ENCODE measurements at places on chromosomes 2 and 18.
A peak's percentile ranks its signal among the peaks of the same experiment; 100 is the strongest.

- DNase-seq = no peak
These were observed 116.3 kb upstream of the SMAD7 start for GRCh38 chr18:49067071-49067470.

- DNase-seq = no peak
These were observed 381.0 kb downstream of the CLIP4 start for GRCh38 chr2:29496198-29496597.

GRCh38 chr2:2244508-2244907, 86.6 kb downstream of the MYT1L start:
- DNase-seq = no peak

DNA sequence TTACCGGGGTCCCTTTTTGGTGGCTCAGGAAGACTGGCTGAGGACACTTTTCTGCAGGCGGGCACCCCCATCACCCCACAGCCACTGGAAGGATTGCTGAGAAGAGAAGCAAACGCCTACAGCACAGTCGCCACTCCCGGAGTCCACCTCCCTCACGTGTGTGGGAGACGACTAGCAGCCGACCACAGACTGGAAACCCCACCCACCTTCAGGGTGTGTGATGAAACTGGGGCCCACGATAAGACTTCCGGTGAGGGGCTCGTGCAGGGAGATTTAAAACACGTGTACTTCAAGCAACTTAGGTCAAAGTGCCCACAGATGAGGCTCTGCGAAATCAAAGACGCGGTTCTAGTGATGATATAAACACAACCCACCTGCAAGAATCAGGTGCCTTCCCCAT, 26.3 kb downstream of the MBP start:
- peak; percentile 60 for DNase-seq

DNA sequence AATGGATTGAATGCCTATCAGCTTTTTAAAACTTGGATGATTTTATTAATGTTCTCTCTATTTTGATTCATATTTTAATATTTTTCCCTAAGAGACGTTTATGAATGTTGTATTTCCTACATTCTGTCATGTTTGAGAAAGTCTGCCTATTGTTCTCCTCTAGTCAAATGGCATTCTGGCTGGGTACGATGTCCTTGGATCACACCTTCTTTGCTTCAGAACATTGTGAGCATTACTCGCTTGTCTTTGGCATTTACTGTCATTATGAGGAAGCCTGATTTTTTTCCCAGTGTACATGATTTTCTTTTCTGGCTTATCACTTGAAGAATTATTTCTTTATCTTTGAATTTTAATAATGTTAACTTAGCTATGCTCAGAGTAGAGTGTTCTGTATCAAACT, 78.4 kb downstream of the CDC42EP3 start:
- no peak for DNase-seq

- DNase-seq = no peak
These were observed 10.4 kb downstream of the PPM1G start for GRCh38 chr2:27398962-27399361.

- DNase-seq = no peak
These were observed 15.5 kb upstream of the BMPR2 start for GRCh38 chr2:202360646-202361045.

- no peak for DNase-seq
These were observed 136.4 kb upstream of the CELF4 start for GRCh38 chr18:37701967-37702366.

- no peak for DNase-seq
These were observed 329.1 kb downstream of the SETBP1 start for GRCh38 chr18:45009756-45010155.

- DNase-seq = no peak
These were observed 45.7 kb downstream of the RAB31 start for GRCh38 chr18:9753846-9754245.

- no peak for DNase-seq
These were observed 78.2 kb downstream of the PTGR3 start for GRCh38 chr18:75130591-75131328.

DNA sequence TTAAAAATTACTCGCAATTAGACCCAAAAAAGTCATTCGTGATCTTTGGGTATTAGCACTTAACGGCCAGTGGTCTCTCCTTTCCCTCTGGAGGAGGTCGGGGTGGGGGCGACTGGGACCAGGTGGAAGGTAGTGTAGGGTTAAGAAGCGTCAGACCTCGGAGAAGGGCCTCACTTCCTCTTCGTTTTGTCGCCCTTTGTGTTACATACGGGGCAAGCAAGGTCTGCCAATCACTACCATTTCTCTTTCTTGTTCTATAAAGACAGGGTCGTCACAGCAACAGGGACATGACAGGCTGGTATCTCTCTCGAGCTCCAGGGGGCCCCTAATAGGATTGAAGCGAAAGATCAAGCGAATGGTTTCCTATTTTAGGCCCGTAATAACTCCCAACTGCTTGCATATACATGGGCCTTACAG, 136.6 kb downstream of the INSIG2 start:
- no peak for DNase-seq

DNA sequence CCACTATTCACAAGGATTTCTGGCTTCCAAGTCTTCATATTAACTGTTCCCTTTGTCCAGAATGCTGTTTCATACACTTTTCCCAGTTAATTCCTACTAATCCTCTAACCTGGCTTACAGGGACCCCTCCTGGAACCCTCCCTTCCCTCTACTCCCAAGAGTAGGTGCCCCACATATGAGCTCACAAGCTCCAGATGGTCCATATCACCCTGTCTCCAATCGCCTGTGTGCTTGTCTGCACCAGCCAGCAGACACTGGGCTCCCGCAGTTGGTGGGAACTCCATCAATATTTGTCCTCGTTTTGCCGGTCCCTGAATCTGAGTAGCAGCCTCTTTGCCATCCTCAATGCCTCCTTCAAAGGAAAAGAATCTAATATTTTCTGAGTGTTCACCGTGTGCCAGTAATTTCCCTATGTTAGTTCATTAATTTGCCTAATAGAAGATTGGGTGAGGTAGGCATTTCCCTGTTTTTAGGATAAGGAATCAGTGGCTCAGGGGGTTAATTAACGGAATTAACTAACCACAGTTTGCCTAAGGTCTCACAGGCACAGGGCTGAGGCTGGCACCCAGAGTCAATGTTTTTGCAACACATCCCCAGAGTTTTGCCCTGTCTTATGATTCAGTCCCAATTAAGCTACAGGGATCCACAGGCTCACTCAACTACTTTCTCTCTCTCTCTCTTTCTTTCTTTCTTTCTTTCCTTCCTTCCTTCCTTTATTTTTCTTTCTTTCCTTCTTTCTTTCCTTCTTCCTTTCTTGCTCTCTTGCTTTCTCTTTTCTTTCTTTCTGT, 141.6 kb upstream of the CYP1B1 start:
- no peak for DNase-seq

DNA sequence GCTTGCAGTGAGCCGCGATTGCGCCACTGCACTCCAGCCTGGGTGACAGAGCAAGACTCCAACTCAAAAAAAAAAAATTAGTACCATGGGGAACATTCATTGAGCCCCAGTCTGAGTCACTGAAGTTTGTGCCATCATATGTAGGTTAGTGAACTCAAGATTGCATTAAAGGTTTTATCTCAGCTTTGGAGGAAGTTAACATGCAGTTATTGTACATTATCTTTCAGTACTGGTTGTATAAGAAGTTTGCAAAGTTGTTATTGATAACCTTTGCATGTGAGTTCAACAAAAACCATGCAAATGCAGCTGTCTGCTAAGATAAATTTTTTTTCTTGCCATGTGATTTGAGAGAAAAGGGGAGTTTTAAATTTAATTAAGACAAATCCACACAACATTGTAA, 95.7 kb downstream of the MEIS1 start:
- no peak for DNase-seq

DNA sequence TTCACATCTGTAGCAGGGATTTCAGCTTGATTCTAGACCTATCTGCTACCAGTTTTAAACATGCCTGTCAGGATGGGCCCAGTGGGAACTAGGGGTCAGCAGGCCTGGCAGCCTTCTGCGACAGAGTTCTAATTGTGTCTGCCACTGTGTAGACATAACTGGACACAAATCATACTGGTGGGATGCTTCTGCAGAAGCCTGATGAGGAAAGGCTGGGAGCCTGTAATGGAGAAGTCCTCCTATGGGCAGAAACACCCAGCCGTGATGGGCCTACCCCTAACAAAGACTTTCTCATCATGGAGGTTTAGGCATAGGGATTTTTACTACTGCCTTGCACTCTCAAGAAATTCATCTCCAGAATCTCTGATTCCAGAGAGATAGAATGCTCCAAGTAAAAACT, 166.9 kb downstream of the PDE11A start:
- DNase-seq = no peak

DNA sequence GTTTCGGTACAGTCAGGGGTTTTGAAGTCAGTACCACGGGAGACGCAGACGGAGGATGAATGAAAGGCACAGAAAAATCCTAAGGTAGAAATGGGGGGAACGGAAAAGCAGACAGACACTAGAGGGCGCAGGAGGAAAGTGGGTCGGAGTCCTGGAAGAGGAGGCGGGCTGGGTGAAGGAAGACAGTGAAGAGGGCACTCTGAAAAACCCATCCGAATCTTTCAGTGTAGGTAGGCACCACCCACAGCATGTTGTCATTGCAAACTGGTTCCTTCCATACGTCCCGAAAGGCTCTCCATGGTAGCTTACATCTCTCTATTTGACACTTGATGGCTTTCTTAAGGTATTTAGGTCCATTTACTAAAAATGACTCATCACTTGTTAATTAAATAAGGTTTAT, 18.5 kb upstream of the ZNF236 start:
- peak; percentile 45 for DNase-seq

DNA sequence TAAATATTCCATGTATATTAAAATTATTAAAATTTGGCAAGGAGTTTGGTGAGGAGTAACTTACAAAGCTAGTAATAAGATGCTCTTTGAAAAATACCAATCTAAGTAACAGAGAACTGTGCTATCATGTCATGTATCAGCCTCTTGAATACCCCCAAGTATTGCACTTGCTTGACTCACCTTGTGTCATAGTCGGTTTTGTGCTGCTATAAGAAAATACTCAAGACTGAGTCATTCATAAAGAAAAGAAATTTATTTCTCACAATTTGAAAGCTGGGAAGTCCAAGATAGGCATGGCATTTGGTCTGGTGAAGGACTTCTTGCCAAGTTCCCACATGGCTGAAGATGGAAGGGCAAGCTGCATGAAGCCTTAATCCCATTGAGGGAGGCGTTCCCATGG, 179.2 kb downstream of the MEMO1 start:
- DNase-seq = no peak

DNA sequence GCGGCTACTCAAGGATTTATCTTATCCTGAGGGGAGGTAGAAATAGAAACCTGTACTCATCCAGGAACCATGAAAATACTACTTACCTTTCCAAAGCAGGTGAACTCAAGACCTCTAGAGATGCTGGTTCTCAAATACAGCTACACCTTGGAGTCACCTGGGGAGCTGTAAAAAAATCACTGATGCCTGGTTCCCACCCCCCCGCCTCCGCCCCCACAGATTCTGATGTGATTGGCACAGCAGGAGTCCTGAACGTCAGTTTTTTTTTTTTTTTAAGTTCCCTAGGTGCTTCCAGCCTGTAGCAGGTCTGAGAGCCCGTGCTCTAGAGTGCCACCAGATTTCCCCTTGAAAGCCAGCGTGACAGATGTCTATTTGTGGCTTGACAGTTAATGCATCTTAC, 113.6 kb downstream of the MRO start:
- no peak for DNase-seq

GRCh38 chr2:63698786-63699548, 110.2 kb downstream of the MDH1 start:
- DNase-seq = no peak

GRCh38 chr2:60699617-60700016, 56.5 kb upstream of the PAPOLG start:
- DNase-seq = no peak

- no peak for DNase-seq
These were observed 36.4 kb downstream of the ADAM17 start for GRCh38 chr2:9519250-9519649.

GRCh38 chr2:54208364-54209240, 47.4 kb downstream of the TSPYL6 start:
- no peak for DNase-seq

GRCh38 chr2:128613876-128614275, 295.2 kb upstream of the HS6ST1 start:
- DNase-seq = no peak

GRCh38 chr2:149192427-149192826, 138.0 kb upstream of the LYPD6 start:
- no peak for DNase-seq

- DNase-seq = no peak
These were observed 65.6 kb downstream of the ATP8B1 start for GRCh38 chr18:57737400-57738060.

- no peak for DNase-seq
These were observed 47.7 kb downstream of the COLEC12 start for GRCh38 chr18:452816-453215.

DNA sequence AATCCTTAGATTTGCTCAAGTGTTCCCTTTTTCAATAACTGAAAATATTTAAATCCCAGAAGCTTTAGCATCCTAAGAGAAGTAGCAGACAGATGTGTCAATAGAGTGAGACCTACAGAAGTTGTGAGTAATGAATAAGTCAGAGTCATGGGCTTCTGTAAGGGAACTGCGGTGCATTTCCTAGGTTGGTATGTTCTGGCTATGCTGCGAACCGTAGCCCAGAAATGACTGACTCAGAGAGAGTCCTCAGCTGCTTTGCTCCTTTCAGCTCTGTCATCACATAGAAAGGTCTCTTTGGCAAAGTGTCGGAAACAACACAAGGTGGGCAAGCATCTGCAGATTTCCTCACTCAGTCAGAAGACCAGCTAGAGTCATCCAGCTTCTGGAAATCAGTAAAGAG, 297.1 kb downstream of the ARHGAP15 start:
- no peak for DNase-seq

DNA sequence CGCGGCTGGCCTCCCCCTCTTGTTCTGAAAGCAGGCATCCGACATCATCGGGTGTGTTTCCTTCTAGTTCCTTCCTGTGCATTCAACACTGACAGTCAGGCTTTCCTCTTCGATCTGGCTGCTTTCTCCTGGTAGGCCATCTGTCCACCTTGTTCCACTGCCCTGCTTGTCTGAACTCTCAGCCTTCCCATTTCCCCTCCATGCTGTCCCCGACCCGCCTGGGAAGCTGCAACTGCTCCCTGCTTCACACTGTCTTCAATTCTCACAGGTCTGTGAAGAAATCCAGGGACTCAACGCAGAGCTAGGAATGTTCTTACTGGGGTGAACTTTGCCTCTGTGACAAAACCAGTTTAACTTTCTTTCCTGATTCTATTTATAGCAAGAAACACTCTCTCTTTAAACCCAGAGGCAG, 43.0 kb downstream of the KIF3C start:
- DNase-seq = no peak

DNA sequence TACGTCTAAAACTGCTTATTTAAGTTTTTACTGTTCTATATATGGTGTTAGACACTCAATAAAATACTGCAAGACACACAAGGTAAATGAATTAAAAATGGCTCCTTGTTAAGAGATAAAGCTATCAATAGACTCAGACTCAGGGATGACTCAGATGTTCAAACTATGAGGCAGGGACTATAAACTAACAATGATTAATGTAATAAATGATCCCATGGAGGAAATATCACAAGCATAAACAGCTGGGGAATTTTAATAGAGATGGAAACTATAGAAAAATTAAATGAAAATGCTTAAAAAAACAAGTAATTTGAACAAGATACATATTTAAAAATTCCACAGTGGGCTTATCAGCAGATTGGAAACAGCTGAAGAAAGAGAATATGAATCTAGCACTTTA, 650.8 kb downstream of the DCDC2C start:
- DNase-seq = no peak

All from stimulated activated CD8-positive, alpha-beta memory T cell treated with anti-CD3 and anti-CD28 coated beads, Interleukin-7, amount 100 ng/mL, for 1 hour (primary cell).